Daoy (cell line): ENCODE measurements at places on chromosomes 7 and 10. TPM values are rescaled to one million over a fixed set of nuclear protein-coding genes. Genes with fewer than 3 reads are reported as not detected.

WDR11 gene
- 20.2 and 21.9 TPM in 2 replicates for total RNA-seq

DNA sequence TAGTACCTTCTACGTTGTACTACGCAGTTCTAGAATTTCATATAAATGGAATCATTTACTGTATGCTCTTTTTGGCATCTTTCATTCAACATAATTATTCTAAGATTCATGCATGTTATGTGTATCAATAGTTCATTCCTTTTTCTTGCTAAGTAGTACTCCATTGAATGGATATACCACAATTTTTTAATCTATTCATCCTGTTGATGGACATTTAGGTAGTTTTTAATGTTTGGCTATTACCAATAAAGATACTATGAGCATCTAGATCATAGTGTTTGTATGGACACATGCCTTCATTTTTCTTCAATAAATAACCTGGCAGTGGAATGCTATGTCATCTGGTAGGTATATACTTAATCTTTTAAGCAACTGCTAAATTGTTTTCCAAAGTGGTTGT lies 83.0 kb upstream of the ELN start:
- DNase-seq, result no peak

DNA sequence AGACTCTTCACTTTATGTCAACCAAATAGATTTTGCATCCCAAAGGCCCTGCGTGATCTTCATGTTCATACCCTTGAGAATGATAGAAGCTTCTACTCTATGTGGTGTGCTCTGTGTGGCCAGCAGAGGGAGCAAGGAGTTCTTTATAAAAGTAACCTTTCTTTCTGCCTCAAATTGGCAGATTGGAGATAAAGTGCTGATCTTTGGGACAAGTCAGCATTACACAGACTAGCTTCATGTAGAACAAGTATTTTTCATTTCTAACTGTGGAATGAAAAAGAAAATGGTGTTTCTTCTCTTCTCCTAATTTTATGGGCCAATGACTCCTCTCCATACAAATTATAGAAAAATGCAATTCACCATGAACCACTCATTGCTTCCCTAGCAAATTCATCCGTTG lies 1214.1 kb downstream of the SORCS1 start:
- DNase-seq, result no peak

DNA sequence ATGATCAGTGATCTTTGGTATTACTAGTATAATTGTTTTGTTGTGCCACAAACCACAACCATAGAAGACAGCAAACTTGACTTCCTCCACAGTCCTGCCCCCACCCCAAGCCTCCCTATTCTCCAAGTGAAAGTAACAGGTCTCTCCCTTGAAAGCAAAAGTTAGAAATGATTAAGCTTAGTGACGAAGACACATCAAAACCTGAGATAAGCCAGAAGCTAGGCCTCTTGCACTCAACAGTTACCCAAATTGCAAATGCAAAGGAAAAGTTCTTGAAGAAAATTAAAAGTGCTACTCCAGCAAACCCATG lies 7.5 kb downstream of the SAR1A start:
- DNase-seq, result no peak

GRCh38 chr10:122379041-122379440 lies 4.5 kb downstream of the PLEKHA1 start:
- no peak for DNase-seq

DNA sequence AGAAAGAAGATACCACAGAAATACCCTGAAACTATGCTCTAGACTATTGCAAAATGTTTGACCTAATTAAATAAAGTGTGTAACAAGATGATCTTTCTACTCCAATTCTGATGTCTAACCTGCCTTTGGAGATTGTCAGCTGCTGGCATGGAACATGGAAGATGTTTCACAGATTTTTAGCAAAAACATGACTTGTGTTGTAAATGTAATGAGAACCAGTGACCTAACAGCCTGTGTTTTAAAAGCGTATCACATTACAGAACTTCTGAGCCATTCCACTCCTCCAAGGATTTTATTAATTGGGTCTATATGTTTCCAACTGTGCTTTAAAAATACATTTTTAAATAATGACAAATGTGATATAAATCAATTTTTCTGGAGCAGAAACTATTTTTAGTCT lies 526.3 kb upstream of the SEMA3D start:
- DNase-seq, result no peak

PDZD7 gene
- 0.42 and 0.51 TPM in 2 replicates for total RNA-seq

GRCh38 chr10:49502358-49502757 lies 36.6 kb downstream of the ERCC6 start:
- DNase-seq, result no peak

- no peak for DNase-seq
Measured at GRCh38 chr7:20488850-20489249, 126.6 kb upstream of the ABCB5 start.

DNA sequence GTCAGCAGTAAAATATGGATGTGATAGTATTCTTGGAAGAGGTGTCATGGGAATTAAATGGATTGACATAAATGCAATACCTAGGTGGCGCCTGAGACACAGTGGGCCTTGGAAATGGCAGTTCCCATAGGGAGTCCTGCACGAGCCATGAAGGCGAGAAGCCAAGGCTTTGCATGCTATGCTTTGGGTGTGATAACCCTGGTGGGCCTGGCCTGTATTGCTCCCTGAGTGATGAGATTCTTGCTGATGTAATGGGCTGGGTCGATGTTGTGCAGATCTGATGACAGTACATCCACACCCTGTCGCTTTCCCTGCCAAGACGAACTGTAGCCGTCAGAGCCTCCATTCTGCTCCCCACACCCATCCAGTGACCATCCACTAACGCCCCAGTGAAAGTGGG lies 46.4 kb downstream of the CREB5 start:
- no peak for DNase-seq

- no peak for DNase-seq
Measured at GRCh38 chr7:38820571-38820970, 88.4 kb downstream of the VPS41 start.
